Activated CD4-positive, alpha-beta memory T cell treated with anti-CD3 and anti-CD28 coated beads for 36 hours (primary cell): ENCODE measurements at places on chromosomes 5 and 9. TPM values are rescaled to one million over a fixed set of nuclear protein-coding genes. Genes with fewer than 3 reads are reported as not detected.

DNA sequence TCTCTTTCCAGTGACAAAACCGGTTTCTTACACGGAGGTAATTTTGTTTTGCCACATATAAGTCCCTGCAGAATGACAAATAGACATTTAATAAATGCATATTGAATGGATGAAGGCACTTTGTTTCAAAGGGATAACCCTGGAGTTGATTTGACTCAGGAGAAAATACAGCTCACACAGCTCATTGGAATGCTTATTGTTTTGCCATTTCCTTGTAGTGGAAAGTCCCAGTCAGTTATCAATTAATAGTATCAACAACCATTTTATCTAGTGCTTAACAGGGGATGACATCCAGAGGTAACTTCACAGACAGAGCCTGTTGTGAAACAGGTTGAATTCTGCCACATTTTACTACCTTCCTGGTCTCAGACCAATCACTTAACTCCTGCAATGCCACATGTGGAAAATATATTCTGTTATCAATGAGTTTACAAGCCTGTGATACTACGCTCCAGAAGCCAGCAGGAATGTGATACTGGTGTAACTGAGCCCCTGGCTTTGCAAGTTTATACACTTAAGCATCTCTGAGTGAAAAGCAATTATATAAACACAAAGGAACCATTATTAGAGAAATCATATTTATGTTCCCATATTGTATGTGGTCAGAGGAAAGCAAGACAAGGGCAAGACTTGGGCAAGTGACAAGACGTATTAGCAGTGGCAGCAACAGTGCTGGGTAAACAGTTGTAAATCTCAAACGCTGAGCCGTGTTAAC is 123.1 kb upstream of the ANKRD55 start:
- H3K4me1 ChIP-seq: peaks cover 20% of the 10 kb centered on the region
- no peaks in the 10 kb centered on the region for H3K27me3 ChIP-seq
- no peak overlapping the region for H3K4me3 ChIP-seq
- DNase-seq: no peak
- H3K27ac ChIP-seq: no peak overlapping the region

Gene PTGDS
- not detected for total RNA-seq

Gene PKN3
- 11.4 TPM for total RNA-seq

GRCh38 chr9:137435980-137436760 is 5.0 kb downstream of the ENTPD8 start:
- no peak overlapping the region for H3K27ac ChIP-seq
- no peaks in the 10 kb centered on the region for H3K4me1 ChIP-seq
- no peaks in the 10 kb centered on the region for H3K36me3 ChIP-seq
- peaks cover 7% of the 10 kb centered on the region for H3K27me3 ChIP-seq
- no peak overlapping the region for H3K4me3 ChIP-seq
- no peak for DNase-seq

DNA sequence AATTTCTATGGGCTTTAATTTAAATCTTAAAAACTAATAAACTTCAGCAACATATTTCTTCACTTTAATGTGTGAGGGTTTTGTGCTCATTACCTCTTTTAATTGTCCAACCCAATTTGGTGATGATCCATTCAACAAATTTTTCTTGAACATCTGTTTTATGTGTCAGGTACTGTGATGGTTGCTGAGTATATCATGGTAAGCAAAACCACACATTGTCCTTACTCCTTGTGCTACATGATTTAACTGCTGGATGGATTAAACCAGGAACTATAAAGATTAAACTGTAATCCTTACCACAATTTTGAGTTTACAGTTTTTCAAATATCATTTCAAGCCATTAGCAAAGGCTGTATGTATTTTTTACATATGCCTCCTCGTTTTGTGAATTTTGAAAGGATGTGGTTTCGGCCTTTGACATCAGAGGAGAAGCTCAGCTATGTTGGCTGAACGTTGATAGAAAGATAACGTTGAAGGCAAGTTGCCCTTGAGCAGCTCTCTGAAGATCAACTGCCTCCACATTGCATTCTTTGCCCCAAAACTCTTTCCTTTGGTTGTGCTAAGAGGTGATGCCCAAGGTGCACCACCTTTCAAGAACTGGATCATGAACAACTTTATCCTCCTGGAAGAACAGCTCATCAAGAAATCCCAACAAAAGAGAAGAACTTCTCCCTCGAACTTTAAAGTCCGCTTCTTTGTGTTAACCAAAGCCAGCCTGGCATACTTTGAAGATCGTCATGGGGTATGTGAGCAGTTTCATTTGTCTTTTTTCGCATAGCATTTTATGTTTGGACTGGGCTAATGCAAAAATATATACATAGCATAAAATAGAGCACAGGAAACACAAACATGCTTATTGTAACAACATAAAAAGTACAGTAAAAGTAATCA is at the start of gene ITK:
TSS of gene ITK (plus strand) at position 467 of the 891 bp plus-strand sequence. CDS start at position 605, 138 bp downstream.
- H3K27ac ChIP-seq: peak within 1 kb of the TSS; percentile 100
- peak within 1 kb of the TSS; percentile 99 for H3K4me3 ChIP-seq
- peaks cover 55% of the 10 kb centered on the region for H3K36me3 ChIP-seq
- H3K27me3 ChIP-seq: no peaks in the 10 kb centered on the region
- peaks cover 45% of the 10 kb centered on the region for H3K4me1 ChIP-seq
- peak; percentile 58 for DNase-seq

Gene CDX1
- not detected for total RNA-seq

GRCh38 chr9:115117999-115118878 is at the start of gene TNC:
TSS of gene TNC (minus strand) at chr9:115118157. CDS start at chr9:115091018, 27,139 bp downstream.
- no peak within 1 kb of the TSS for H3K27ac ChIP-seq
- H3K4me1 ChIP-seq: peaks cover 5% of the 10 kb centered on the region
- no peak for DNase-seq
- peaks cover 73% of the 10 kb centered on the region for H3K27me3 ChIP-seq
- H3K4me3 ChIP-seq: no peak within 1 kb of the TSS
- H3K36me3 ChIP-seq: no peaks in the 10 kb centered on the region

DNA sequence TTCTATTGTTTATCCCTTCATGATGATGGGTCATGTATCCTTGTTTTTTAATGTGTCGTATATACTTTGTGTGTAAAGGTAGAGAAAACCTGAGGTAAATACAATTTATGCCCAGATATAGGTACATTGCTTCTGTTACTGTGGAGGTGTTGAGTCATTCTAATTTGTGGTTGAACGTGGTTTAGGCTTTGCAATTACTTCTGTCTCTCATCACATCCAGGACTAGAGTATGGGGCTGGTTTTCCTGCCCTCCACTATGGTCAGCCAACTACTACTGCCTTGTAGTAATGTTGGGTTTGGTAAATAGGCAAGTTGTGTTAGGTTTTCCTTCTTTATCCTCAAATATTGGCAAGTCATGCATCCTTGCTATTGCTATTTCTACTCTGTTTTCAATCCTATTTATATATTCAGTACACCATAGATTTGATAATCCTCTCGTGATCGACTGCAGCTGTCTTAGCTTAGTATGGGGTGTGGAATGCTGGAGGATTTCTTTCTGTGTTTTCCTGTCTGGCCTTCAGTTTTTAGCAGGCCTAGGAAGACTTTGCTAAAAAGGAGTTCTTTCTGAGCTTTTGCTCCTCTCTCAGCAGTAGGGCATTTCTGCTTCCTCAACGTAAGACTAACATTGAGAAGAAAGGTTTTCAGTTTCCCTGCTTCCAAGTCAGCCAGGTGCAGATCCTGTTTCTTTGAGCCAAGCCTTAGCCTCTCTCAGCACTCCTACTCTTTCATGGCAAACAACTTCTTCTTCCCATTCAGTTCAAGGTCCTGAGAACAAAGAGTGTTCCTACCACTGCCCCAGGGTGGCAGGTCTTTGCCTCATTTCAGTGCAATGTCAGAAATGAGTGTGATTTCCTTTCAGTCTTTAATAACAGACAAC is 844.4 kb upstream of the CDH18 start:
- H3K27me3 ChIP-seq: no peaks in the 10 kb centered on the region
- no peak for DNase-seq
- H3K27ac ChIP-seq: no peak overlapping the region
- H3K4me1 ChIP-seq: no peaks in the 10 kb centered on the region
- no peak overlapping the region for H3K4me3 ChIP-seq

- DNase-seq: no peak
- H3K36me3 ChIP-seq: no peaks in the 10 kb centered on the region
- H3K27ac ChIP-seq: no peak overlapping the region
These were observed 443.8 kb downstream of the BNC2 start for GRCh38 chr9:16426716-16427115.

DNA sequence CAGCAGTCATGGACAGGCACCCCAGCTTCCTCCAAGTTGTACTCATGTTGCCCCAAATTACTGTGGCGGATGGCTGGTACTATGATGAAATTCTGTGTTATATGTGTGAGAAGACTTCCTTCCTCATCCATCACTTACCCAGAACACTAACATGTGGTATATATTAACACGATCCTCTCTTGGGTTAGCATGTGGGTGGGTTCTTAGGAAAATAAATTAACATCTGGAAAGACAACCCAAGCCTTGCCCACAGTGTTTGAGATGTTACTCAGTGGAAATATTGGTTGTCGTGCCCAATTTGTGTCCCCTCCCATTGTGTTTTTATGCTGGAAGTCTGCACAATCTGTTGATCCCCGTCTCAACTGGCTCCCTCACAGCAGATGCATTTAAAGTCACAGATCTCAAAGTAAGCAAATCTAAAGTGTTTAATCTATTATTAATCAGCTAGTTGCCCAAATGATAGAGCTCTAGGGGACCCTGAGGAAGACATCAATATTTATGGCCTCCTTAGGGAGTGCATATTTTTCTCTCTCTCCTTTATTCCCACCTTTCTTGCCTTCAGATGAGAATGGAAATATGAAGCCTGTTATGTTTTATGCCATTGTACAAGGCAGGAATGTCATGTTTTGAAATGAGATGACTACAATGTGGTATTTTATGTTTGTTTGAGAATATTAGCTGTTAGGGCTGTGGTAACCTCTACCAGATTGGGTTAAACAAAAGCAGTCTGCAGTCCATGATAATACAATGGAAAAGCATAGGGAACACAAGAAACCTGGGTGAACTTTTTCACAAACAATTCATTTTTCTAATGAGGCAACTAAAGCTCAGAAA is 93.9 kb downstream of the GRIA1 start:
- no peak overlapping the region for H3K27ac ChIP-seq
- H3K4me3 ChIP-seq: no peak overlapping the region

Gene SLC36A3
- total RNA-seq: not detected

DNA sequence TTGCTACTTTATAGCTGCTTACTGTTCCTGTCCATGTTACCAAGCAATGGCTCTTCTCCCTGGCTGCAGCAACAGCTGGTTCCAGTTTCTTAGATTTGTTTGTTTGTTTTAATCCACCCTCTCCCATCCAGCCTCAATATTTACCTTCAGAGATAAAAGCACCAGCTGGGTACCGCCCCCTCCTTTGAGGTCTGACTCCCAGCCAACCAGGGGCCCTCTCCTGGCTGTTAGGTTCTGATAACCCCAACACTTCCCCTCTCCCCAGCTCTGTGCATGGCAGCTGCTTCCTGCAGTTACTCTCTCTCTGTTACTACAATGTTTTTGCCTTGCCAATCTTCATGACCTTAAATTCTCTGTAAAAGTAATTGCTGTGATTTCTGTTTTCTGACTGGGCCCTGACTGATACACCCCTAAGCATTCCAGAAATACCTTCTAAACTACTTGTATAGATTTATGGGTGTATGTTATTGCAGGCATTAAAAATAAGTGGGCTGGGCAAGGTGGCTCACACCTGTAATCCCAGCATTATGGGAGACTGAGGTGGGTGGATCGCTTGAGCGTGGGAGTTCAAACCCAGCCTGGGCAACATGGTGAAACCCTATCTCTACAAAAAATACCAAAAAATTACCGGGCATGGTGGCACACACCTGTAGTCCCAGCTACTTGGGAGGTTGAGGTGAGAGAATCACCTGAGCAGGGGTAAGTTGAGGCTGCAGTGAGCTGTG is 2.6 kb upstream of the GCNT1 start:
- H3K36me3 ChIP-seq: peaks cover 11% of the 10 kb centered on the region
- H3K27me3 ChIP-seq: no peaks in the 10 kb centered on the region
- no peak overlapping the region for H3K4me3 ChIP-seq
- peaks cover 18% of the 10 kb centered on the region for H3K4me1 ChIP-seq

Gene PCDHB9
- not detected for total RNA-seq

DNA sequence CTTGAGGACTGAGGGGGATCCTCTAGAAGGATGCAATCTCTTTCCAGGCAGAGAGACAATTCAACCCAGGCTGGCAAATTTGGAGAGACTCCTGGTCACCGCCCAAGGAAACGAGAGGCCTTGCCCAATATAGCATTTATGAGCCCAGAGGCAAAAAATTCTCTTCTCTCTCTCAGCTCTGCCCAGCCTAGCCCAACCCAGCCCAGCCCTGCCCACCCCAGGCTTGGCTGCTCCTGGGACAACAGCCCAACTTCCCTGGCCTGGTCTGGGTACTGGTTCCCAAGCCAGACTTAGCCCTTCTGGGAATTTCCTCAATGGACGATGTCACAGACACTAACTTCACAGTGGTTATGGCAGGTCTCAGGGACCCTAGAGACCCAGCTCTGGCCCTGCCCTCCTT is 116.5 kb downstream of the PSD2 start:
- H3K27ac ChIP-seq: no peak overlapping the region
- H3K36me3 ChIP-seq: no peaks in the 10 kb centered on the region
- H3K27me3 ChIP-seq: peaks cover 10% of the 10 kb centered on the region
- H3K4me3 ChIP-seq: no peak overlapping the region

- no peaks in the 10 kb centered on the region for H3K36me3 ChIP-seq
These were observed 102.0 kb upstream of the FSTL4 start for GRCh38 chr5:133714161-133714915.

- no peaks in the 10 kb centered on the region for H3K36me3 ChIP-seq
- peaks cover 18% of the 10 kb centered on the region for H3K4me1 ChIP-seq
- no peak overlapping the region for H3K4me3 ChIP-seq
- H3K27me3 ChIP-seq: peaks cover 58% of the 10 kb centered on the region
- DNase-seq: no peak
- no peak overlapping the region for H3K27ac ChIP-seq
These were observed 7.0 kb upstream of the CDC20B start for GRCh38 chr5:55180016-55180415.

GRCh38 chr9:69176471-69177171 is 2.5 kb downstream of the TJP2 start:
- peaks cover 63% of the 10 kb centered on the region for H3K4me1 ChIP-seq
- no peaks in the 10 kb centered on the region for H3K36me3 ChIP-seq
- H3K27ac ChIP-seq: no peak overlapping the region
- DNase-seq: peak; percentile 43
- H3K4me3 ChIP-seq: no peak overlapping the region
